ENCODE measurements at places on chromosomes 2 and 18. TPM values are rescaled to one million over a fixed set of nuclear protein-coding genes. Genes with fewer than 3 reads are reported as not detected.

Gene ANXA4
- total RNA-seq = 262 TPM

GRCh38 chr2:73107211-73107926 is 5.4 kb downstream of the RAB11FIP5 start:
- DNase-seq = no peak

Gene CXCR1
- total RNA-seq = not detected

Gene SERPINB13
- total RNA-seq = not detected

Gene ADD2
- 1.1 TPM for total RNA-seq

DNA sequence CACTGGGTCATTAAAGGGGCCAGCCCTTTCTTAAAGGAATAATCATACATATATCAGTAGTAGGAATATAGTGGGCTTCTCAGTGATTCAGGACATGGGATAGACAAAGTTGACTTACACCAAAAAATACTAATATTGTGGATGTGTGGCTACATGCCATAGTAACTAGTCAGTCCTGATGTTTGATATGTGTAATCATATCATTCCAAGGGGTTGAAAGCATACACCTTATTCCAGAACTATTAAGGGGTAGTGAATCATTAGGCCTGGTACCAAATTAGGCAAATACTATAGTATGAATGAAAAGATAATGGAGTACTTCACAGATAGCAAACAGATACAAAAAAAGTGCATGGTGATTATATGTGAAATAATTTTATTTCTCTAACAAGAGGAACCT is 814.9 kb upstream of the NRXN1 start:
- DNase-seq = no peak

GRCh38 chr2:12222554-12222953 is 476.1 kb downstream of the LPIN1 start:
- no peak for DNase-seq

Gene PIK3C3
- total RNA-seq = 61.5 TPM

DNA sequence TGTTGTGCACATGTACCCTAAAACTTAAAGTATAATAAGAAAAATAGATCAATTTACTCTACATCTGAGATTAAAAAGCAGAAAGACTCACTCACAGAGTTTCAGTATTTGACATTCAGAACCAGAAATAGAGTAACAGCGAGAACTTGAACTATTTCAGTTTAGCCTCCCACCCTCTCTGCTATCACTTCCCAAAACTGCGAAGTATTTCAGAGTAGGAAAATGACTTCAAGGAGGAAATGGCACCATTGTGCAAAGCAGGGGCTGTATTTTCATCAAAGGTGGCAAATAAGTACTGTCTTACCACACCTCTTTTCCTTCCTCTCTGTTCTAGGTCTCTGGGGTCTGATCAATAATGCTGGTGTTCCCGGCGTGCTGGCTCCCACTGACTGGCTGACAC is 13.6 kb downstream of the DHRS9 start:
- DNase-seq = no peak

DNA sequence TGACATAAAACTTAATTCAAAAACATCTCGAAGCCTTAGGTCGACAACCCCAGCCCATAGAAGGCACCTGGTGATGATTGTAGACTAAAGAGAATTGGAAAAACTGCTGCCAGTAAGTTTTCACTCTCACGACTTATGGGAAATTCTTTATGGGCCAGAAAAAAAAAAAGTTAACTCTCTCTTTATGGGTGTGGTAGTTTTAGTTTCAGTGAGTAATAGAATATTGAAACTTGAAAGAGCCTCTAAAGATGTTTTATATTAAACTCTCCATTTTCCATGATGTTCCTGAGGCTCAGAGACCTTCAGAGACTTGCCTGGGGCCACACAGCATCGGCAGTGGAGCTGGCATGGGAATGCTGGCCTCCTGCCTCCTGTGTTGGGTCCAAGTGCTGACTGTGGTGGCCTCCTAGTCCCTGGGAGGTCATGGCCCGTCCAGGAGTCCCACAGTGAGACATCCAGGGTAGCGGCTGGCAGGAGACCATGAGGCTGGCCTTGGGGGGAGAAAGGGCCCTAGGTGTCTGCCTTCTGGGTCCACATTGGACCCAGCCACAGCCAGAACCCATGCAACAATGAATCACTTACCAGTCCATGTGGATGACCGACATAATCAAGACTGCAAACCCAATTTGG is 158.9 kb downstream of the SEPTIN10 start:
- DNase-seq = no peak

GRCh38 chr2:204486805-204487204 is 58.5 kb upstream of the PARD3B start:
- no peak for DNase-seq

Gene CYP26B1
- 31.5 TPM for total RNA-seq

Gene DPYSL5
- 70.3 TPM for total RNA-seq

GRCh38 chr2:227871375-227871791 is at the start of gene DAW1:
DAW1 (plus strand) TSS chr2:227871631; CDS start chr2:227871690, 59 bp downstream.
- peak; percentile 65 for DNase-seq

Gene MOGAT1
- total RNA-seq = 0.74 TPM

GRCh38 chr2:9085353-9085752 is 81.9 kb upstream of the MBOAT2 start:
- no peak for DNase-seq

Gene ALPI
- not detected for total RNA-seq

DNA sequence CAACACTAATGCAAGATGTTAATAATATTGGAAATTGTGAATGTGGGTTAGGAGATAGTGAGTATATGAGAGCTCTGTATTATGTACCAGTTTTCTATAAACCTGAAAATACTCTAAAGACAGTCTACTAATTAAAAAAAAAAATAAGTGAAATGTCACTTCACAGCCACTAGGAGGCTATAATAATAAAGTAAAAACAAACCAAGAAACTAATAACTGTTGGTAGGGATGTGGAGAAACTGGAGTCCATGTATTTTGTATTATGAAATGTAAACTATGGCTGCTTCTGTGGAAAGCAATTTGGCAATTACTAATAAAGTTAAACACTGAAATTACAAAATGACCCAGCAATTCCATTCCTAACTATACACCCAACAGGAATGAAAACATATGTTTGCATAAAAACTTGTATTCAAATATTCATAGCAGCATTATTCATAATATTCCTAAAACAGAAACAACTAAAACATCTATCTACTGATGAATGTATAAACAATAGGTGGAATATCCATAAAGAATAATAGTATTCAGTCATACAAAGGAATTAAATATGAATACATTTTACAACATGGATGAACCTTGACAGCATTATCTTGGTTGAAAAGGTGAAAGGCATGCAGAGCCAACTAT is 36.2 kb downstream of the CCDC178 start:
- no peak for DNase-seq

DNA sequence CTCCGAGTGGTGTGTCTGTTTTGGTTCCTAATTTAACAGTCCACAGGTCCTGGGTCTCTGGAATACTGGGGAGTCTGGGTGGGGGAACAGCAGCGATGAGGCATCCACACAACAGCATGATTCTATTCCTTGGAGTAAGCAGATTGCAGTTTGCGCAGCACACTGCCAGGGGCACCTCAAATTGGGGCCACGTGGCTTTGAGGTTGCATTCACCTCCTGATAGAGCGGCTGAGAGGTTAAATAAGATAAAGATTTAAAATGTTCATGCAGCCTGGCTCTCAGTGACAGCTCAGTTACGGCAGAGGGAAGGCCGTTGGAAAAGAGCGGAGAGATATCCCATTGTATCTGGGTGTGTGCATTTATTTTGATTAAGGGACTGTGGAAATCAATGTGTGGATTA is 202.3 kb downstream of the ASB1 start:
- DNase-seq = no peak

- no peak for DNase-seq
Observed at GRCh38 chr2:138496096-138496651, 5.4 kb upstream of the SPOPL start.

DNA sequence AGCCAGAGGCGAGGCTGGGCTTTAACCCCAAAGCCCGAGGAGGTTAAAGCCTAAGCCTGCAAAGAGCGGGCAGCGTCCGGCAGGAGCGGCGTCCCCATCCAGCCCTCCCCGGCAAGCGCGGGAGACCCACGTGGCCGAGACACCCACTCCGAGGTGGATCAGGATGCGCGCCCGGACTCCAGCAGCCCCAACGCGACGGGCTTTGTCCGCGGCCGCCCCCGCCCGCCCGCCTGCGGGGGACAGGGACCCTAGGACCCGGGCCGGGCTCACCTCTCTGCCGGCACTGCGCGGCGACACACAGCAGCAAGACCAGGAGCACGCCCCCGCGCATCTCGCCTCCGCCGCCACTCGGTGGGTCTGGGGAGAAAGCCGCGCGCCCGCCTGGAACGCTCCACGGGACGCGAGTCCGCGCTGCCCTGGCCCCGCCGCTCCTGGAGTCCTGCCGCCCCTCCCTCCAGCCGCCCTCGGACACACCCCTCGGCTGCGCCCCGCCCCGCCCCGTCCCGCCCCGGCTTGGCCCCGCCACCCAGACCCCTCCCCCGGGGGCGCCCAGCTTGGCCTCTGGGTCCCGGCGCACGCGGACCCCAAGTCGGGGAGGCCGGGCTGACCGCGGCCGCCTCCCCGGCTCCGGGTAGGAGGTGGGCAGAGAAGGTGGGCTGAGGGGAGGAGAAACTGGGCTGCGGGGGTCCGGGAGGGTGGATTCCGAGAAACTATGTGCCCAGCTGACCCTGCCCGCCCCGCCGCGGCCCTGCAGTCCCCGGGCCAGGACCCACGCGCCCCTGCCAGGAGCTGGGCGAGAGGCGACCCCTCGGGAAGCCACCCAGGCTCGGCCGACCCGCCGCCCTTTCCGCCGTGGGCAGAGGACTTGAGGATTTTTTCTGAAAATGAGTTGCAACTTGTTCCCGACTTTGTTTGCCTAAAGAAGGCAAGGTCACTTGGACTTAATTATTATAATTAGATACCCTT is at the start of gene LAMA1:
TSS of gene LAMA1 (minus strand) at position 408 of the 966 bp plus-strand sequence. CDS start at position 331, 77 bp downstream.
- DNase-seq = peak; percentile 76

DNA sequence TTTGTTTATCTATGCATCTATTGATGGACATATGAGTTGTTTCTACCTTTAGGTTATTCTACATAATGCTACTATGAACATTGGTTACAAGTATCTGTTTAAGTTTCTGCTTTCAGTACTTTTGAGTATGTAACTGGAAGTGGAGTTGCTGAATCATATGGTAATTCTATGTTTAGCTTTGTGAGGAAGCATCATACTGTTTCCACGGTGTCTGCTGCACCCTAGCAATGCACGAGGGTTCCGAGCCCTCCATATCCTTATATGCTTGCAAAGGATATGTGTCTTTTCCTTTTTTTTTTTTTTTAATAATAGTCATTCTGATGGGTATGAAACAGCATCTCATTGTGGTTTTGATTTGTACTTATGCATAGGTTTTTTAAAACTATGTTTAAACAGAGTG is 83.7 kb downstream of the FMNL2 start:
- DNase-seq = no peak

Gene IL36A
- total RNA-seq = not detected

Gene EVX2
- not detected for total RNA-seq

DNA sequence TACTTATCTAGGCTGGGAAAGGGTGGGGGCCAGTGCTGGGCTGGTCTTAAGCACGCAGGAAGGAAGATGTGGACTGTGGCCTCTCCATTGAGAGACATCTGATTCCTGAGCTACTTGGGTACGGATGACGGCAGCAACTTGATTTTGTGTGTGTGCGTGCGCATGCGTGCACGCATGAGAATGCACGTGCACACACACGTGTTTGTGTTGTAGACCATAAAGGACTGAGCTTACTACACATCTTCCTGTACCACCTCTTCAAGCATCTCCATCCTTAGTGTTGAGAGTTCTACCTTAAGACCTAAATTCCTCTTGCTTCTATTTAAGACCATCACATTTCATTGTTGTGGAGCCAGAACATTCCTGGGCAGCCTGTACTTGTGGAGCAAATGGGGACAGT is 9.5 kb downstream of the WNT6 start:
- DNase-seq = no peak
